Fibroblast of skin of left quadriceps (primary cell): ENCODE measurements at places on chromosomes 3 and 15.

- DNase-seq, result no peak
Measured at GRCh38 chr15:92579931-92580470, 75.6 kb downstream of the FAM174B start.

DNA sequence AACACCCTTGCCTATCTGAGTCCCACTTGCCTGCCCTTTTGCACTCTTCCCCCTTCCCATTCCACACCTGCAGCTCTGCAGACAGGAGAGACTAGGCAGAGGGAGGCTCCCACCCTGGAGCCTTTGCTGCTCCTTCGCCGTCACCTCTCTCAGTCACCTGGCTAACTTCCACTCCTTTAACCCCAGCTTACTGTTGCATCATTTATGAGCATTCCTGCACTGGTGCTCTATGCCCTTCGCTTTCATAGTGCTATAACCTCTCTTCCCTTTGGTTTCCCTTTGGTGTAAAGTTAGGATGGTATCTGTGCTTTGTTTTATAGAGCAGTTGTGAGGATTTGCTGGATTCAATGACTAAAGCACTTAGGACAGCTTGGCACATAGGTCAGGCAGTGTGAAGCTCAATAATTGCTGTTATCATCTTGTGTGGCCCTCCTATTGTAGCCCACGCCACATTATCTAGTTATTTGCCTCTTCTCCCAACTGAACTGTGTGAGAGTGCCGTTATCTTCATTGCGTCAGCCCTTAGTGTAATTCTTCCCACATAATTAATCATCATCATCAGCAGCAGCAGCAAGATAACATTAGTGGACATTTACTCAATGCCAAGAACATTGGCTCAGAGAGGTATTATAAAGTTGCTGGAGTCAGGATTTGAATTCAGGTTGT is 253.9 kb downstream of the CACNA2D3 start:
- DNase-seq, result no peak

GRCh38 chr3:126039870-126040269 is 44.1 kb downstream of the SLC41A3 start:
- no peak for DNase-seq

GRCh38 chr3:31622636-31623288 is 90.0 kb downstream of the STT3B start:
- no peak for DNase-seq

DNA sequence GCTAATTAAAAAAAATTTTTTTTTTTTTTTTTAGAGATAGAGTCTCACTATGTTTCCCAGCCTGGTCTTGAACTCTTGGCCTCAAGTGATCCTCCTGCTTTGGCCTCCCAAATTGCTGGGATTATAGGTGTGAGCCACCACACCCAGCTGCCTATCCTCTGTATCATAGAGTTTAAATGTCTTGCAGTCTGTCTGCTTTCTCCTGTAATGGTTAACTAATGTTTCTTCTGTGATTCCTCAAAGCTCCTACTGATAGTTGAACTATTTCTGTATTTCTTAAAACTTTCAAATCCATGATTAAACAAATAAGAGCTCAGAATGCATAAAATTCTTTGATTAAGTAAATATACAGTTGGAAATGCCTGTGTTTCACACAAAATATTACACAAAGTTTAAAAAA is 115.4 kb upstream of the TPM1 start:
- no peak for DNase-seq

DNA sequence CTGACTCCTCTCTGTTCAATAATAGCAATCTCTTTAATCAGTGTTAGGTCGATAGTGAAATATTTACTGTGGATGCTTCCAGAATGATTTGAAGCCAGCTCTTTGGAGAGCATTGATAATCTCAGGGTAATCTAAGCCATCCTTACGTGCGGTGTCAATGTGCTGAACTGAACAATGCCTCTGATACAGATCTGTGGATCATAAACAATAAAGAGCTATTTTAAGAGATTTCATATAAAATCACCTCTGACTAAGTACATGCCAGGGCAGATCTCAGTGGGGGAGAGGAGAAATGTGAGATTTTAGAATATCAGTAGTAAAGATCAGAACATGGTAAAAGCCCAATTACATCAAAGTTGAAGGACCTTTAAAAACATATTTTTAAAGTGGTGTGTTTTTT is 319.3 kb upstream of the GBE1 start:
- DNase-seq, result no peak

GRCh38 chr3:69855436-69856162 is 116.3 kb downstream of the MITF start:
- no peak for DNase-seq

GRCh38 chr15:76492538-76492937 is 156.0 kb downstream of the ISL2 start:
- DNase-seq, result no peak

DNA sequence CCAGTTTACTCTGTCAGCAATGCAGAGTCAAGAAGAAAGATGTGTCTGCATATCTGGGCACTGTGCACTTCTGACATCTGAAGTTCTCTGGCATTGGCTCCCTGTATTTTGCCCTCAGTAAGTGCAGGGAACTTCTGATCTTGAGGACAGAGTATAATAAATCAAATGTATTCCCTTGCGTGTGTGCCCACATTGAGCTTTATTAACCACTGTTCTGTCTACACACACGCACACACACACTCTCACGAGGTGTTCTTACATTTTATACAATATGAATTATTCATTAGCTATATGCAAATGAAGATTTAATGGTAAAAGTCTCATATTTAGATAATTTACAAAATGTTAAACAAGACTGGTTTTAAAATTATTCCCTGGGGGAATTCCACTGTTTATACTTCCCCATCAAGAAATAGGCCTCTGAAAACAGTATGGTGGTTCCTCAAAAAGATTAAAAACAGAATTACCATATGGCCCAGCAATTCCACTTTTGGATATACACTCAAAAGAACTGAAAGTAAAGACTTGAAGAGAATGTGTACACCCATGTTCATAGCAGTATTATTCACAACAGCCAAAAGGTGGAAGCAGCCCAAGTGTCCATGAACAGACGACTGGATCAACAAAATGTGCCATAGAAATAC is 24.6 kb upstream of the ANPEP start:
- DNase-seq, result no peak

GRCh38 chr15:41020829-41021228 is 67.6 kb downstream of the CHAC1 start:
- no peak for DNase-seq

- DNase-seq, result no peak
Measured at GRCh38 chr15:48086133-48086532, 34.7 kb upstream of the SLC24A5 start.

DNA sequence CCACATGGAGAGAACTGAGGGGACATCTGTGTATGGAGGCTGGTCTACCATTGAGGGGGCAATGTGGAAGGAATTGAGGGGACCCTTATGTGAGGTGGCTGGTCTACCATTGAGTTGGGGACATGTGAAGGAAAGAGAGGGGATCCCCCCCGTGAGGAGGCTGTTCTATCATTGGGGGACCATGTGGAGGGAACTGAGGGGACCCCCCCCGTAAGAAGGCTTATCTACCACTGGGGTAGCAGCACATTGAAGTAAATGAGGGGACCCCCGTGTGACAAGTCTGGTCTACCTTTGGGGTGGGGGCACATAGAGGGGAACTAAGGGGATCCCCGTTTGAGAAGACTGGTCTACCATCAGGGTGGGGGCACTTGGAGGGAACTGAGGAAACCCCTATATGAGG is 158.0 kb downstream of the FBLN2 start:
- DNase-seq, result no peak

GRCh38 chr3:37386627-37387230 is 212.3 kb upstream of the LRRFIP2 start:
- no peak for DNase-seq

DNA sequence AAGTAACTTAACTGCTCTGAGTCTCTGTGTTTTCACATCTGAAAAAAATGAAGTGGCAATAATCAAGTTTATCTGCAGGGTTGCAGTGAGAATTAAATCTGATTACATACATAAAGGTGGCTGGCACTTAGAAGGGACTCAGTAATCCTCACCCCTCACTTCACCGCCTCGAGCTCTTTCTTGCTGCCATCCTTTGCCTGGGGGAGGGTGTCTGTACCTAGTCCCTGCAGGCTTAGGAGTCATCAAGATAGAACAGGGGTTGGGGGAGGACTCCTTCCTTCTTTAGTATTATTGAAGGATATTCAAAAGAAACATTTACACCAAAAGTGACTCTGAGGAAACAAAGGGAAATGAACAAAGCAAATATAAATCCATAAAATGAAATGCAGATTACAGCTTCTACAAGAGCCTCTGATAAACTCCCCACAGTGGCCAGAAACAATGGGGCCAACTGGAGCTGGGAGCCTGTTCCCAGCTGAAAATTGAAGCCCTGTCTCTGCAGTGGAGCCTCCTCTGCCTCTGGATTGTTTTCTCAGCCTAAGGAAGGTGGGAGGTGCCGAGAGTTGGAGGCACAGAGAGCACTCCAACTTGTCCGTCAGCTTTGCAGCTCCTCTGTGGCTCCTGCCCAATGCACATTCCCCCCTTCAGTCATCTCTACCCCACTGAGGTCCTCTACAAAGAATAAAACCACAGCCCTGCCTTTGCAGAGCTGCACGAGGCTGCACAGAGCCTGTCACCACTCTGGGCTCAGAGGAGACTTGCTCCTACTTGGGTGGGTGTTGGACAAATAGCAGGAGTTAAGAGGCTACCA is 41.8 kb downstream of the CRYGS start:
- DNase-seq, result no peak

DNA sequence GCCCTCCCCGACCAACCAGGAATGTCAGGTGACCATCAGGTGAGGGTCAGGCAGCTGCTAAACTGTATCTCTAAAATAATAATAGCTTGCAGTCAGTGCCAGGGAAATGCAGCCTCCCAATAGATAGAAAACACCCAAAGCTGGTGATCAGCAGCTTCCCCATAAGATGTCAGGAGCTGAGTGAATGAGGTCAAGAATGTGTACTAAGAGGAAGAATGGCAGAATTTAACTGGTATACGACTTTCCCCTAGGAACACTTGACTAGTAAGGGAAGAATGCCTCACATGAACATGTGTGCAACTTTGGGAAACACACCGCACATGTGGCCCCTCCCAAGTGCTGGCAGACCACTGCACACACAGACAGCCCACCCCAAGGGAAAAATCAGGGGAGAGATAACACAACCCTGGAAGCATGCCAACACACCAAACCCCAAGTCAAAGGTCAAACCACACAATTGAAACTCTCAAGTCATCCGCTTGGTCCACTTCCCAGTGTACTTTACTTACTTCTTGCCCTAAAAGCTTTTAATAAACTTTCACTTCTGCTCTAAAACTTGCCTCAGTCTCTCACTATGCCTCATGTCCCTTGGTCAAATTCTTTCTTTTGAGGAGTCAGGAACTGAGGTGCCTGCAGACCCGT is 806.5 kb downstream of the OTOL1 start:
- no peak for DNase-seq

DNA sequence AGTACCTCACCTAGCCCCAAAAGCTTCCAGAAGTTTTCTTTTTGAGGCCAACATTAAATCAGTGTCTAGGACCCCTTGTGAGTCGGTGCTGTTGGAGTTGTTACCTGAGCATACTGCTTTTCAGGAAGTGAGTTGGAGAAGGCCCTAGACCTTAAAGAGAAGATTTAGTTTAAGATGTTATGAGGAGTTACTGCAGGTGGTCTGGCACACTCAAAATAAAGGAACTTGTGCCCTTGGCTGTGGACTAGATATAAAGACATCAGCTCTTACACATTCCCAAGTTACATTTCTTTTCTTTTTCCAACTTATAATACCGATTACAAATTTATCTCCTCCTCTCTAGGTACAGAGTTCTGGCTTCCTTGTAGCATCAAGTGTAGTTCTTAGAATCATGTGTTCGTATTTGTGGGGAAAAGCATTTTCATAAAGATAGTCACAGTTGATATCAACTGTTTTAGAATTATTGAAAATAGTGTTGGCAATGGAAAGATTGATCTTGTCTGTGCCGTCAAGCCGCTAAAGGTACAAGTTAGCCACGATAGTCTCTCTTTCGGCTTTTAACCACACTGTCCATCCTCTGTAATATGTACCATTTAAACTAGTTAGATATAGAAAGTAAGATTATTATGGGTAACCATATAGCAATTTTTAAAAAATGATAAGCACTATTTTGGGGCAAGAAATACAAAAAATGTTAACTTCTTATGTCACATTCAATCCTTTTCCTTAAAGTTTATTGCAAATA is 8.6 kb downstream of the ZIC1 start:
- DNase-seq, result no peak

DNA sequence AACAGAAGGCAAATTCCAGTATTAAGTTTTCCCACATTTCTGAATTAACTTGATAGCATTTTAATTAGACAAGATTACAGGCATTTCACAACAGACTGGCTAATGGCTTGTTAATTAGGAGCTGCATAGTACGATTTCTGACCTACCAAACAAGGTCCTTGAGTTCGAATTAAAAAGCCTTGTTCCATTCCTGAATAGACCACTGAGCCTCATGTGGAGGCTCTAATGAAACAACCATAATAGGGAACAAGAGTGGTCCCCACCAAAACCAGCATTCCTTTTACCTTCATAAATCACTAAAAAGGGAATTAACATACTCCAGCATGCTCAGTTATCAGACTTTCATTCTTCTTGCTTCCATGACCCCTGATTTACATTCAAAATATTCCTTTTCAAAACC is 66.4 kb downstream of the PRTG start:
- DNase-seq, result no peak

DNA sequence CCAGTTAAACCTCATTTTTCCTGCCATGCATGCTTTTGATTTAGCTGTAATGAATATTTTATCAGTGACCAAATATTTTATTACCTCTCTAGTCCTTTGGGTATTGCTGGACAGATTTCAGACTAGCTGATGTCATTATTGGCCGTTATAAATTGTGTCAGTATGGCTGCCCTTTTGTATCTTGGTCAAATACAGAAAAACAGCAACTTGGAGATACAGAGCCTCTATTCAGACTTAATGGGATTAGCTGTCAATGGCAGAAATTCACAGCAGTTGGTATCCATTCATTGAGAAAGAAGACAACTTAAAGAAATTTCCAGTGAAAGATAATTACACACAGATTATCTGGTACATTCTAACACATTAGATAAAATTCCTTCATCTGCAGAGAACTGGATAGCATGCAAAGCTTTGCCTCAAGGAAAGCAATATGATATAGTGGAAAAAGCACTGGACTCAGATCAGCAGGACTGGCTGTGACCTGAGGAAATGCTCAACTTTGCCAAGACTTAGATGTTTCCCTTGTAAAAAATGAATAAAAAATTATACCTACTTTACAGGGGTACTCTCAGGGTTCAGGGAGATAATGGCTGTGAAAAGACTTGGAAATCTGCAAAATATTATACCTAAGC is 20.8 kb downstream of the COL6A6 start:
- DNase-seq, result no peak

DNA sequence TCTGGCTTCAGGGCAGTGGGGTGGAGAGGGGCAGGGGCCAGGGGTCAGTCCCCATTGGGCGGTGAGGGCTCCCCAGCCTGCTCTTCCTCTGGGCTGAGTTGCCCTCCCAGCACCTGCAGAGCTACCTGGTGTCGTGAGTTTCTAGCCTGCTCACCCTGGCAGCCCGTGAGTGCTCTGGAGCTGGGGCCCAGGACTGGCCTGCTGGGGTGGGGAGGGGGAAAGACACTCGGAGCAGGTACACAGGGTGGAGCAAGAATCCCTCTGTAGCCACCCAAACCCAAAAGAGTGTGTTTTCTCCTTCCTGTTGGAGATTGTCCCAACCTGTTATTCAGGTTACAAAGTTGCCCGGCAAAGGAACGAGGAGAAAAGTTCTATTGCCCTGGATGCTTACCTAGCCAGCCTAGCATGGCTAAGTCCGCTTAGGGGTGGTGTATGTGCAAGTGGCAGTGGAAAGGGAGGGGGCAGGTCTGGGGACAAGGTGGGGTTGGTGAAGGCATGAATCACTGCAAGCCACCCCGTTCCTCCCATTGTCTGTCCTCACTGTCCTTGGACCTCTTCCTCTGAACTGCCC is 8.9 kb downstream of the FAM3D start:
- no peak for DNase-seq
